ENCODE measurements at places on chromosomes 12 and 14.

GRCh38 chr14:71749613-71750238 lies 182.5 kb upstream of the RGS6 start:
- no peak for DNase-seq

GRCh38 chr12:113134521-113134951 lies 1.0 kb downstream of the RASAL1 start:
- no peak for DNase-seq

- DNase-seq = no peak
Measured at GRCh38 chr12:14938301-14938700, at the start of gene ERP27. TSS of gene ERP27 (minus strand) at chr12:14938537. CDS start at chr12:14938508, 29 bp downstream.

- no peak for DNase-seq
Measured at GRCh38 chr14:55869397-55870049, 248.7 kb upstream of the PELI2 start.

DNA sequence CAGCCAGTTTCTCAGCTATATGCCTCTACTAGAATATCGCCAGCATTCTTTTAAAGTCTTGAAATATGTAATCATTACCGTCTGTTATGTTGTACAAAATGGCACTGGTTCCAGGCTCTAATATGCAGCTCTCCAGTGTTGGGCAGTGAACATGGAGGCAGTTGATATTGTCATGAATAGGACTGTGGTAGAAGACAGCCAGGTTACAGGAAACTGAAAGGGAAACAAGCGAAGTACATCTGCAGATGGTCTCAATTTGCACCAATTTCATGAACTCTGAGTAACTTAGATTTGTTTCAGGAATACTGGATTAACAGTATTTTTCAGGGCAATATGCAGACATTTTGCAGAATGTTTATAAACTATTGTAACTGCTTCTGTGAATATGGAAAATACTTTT lies 13.4 kb upstream of the KLHL42 start:
- DNase-seq = no peak

DNA sequence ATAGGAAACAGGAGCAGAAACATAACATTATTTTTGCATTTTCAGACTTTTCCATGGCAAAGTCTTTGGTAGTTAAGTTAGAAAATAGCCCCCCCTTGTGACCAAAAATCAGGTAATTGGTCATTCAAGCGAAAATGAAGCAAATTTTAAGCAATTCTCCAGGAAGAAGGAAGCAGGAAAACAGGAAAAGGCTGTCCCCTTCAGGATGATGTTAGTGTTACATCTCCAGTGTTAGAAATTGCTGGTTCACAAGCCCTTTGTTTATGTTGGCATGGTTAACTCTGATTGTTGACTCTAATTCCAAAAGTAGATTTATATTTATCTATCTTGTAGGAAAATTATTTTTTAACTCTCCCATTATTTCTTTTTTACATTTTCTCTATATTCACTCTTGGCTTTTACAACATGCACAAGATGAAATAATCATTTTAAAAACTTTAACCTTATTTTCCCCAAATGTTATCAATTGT lies 18.8 kb upstream of the GAS2L3 start:
- no peak for DNase-seq

DNA sequence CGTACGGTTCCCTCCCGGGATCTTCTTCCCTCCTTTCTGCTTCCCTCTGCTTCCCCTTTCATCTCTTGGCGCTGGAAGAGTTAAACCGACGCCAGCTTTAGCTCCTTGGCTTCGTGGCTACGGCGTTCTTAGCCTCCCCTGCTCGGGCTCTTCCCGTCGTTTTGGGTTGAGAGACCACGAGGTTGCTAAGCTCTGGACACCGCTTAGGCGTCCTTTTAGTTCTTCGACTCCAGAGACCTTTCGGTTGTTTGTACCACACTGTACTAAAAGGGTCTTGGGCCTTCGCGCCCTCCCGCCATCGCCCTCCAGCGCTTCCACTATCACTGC lies 545 bp downstream of the CPSF2 start:
- DNase-seq = no peak

DNA sequence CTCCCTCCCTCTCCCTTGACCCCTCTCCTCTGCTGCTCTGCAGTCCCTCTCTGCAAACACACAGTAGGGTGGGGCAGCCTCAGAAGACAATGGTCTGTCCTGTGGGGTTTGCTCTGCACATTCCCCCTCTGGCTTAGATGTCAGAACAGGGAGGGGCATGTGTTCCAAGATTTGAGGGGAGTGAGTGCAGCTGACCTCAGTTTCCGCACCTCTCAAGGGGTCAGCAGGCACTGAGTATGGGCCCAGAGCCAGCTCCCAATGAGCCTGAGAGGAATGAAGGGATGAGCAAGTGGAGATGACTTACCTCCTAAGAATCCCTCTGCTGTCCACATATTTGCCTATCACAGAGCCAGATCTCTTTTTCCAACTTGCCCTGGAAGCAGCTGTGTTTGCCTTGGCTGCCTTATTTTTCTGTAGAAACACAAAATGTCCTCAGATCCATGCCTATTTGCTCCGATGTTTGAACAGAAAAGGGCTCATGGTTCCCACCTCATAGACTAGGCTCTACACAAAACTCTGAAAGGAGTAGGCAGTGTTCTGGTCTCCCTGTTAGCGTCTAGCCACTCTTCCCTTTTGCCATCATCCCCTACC lies 111.4 kb downstream of the CRACR2A start:
- DNase-seq = no peak

- no peak for DNase-seq
Measured at GRCh38 chr12:78725951-78726580, 138.5 kb upstream of the SYT1 start.

DNA sequence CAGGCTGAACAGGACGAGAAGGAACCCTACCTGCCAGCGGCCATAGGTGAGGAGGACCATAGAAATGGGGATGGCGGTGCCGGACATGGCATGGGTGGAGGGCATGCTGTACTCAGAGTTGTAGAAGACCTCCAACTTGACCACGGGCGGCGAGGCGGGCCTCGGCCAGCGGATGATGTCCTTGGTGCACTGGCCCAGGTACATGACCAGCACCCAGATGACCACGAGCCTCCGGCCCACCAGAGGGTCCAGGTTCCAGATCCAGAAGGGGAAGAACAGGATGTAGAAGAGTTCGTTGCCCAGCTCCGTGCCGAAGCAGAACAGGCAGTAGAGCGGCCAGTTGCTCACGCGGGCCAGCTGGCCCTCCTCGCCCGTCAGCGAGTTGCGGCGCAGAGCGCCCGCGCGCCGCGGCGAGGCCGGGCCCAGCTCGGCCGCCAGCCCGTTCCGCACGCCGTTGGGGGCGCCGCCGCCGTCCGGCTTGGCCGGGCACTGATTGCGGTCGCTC lies 582 bp downstream of the SGPP1 start:
- DNase-seq = no peak

DNA sequence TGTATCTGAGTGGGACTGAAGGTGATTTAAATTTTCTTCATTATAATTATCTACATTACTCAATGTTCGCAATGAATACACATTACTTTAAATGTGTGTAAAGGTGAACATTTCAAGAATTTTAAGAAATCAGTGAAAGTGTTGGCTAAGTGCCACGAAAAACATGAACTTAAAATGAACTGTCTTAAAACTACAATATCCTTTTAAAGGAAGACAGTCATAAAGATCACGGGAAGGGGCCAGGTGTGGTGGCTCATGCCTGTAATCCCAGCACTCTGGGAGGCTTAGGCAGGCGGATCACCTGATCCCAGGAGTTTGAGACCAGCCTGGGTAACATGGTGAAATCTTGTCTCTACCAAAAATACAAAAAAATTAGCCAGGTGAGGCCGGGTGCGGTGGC lies 11.2 kb downstream of the MOK start:
- DNase-seq = no peak

Data from GM18507 (cell line).